ENCODE measurements at places on chromosomes 13 and 19.

DNA sequence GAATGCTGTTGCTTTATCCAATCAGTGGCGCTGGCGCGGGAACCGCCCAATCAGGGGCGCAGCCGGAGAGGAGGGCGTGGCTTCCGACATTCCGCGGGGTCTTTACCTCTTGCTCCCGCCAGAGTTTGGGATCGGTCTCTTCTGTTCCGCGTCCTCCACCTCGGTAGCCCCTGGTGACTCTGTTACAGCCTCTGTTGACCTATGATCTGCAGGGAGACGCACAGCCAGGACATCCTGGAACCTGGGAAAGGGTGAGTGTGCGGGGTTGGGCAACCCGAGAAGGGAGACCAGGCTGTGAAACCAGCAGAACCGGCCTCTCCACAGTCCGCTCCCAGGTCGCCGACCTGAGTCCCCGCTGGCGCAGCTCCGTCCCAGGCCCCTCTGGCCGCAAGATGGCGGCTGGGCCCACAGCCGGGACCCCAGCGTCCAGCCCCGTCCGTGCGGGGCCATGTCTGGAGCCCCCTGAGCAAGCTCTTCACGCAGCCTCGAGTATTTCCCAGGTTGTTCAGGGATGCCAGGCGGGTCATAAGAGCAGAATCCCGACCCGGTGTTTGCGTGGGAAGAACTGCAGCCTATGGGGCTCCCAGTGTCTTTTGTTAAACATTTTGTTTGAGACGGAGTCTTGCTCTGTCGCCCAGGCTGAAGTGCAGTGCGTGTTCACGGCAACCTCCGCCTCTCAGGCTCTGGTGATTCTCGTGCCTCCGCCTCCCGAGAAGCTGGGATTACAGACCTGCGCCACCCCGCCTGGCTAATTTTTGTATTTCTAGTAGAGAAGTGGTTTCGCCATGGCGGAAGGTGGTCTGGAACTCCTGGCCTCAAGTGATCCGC, 4.4 kb upstream of the ZNF681 start:
- H3K27me3 ChIP-seq, result no peaks in the 10 kb centered on the region
- H3K27ac ChIP-seq, result peak overlapping the region; percentile 44
- peaks cover 13% of the 10 kb centered on the region for H3K36me3 ChIP-seq
- peak; percentile 86 for DNase-seq

DNA sequence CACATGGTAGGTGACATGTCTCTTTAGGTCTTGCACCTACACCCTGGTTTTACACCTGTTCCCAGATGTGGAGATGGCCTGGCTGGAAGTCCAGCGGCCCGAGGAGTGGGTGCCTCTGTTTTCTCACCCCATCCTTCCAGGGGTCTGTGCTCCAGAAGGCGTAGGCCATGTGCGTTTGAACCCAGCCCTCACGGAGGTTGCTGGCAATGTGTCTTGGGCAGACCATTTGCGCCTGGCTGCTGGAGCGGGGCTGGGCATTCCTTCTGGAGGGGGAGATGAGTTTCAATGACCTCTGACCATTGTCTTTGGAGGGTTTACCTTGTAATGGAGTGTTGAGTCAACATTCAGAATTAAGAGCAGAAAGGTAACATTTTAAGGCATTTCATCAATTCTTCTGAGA, 54.8 kb upstream of the ZNF536 start:
- no peaks in the 10 kb centered on the region for H3K27me3 ChIP-seq
- H3K4me1 ChIP-seq, result no peaks in the 10 kb centered on the region
- H3K4me3 ChIP-seq, result no peak overlapping the region
- H3K36me3 ChIP-seq, result no peaks in the 10 kb centered on the region
- no peak for DNase-seq

DNA sequence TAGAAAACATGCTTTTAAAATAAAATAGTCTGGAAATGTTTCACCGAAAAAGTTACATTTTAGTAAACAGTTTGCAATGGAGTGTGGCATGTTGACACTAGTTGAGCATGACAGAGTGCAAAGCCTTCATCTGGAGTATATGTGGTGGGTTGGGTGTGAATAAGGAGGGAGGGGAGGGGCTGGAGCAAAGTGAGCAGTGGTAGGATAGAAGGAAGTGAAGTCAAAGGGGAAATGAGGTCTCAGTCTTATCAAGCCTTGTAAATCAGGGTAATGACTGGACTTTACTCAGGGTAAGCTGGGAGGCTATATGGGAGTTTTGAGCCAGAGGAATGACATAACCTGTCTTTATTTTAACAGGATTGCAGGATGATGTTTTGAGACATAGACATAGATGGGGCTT, 222.8 kb downstream of the PCDH20 start:
- H3K27ac ChIP-seq, result no peak overlapping the region
- no peak overlapping the region for H3K4me3 ChIP-seq
- H3K36me3 ChIP-seq, result no peaks in the 10 kb centered on the region
- no peak for DNase-seq
- H3K27me3 ChIP-seq, result no peaks in the 10 kb centered on the region

DNA sequence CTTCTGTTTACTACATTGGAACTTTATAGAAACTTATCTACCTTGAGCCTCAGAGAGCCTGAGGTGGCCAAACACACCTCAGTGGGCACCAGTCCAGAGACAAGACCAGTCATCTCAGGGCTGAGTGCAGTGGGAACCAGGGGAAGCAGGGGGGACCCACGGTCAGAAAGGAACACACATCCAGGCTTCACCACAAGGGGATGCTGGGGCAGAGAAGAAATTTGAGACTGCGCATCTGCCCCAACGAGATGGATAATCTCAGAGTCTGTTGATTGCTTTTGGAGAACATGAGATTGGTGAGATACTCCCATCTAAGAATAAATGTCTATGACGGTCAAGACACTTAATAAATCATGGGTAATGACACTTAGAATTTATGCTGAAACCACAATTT, 98.7 kb downstream of the DOCK9 start:
- DNase-seq, result no peak
- H3K4me3 ChIP-seq, result no peak overlapping the region
- H3K27ac ChIP-seq, result no peak overlapping the region
- no peaks in the 10 kb centered on the region for H3K27me3 ChIP-seq
- H3K36me3 ChIP-seq, result peaks cover 52% of the 10 kb centered on the region
- peaks cover 17% of the 10 kb centered on the region for H3K4me1 ChIP-seq

- H3K4me1 ChIP-seq, result peaks cover 20% of the 10 kb centered on the region
- H3K27me3 ChIP-seq, result no peaks in the 10 kb centered on the region
- H3K36me3 ChIP-seq, result no peaks in the 10 kb centered on the region
- no peak overlapping the region for H3K4me3 ChIP-seq
- H3K27ac ChIP-seq, result no peak overlapping the region
- peak; percentile 44 for DNase-seq
These were observed 9.8 kb upstream of the USPL1 start for GRCh38 chr13:30607908-30608307.

- H3K27me3 ChIP-seq, result no peaks in the 10 kb centered on the region
- H3K27ac ChIP-seq, result peak overlapping the region; percentile 61
- no peaks in the 10 kb centered on the region for H3K36me3 ChIP-seq
- DNase-seq, result no peak
These were observed 234.1 kb downstream of the FOXO1 start for GRCh38 chr13:40432018-40432978.

GRCh38 chr13:101423872-101424271, 7.6 kb upstream of the NALCN start:
- DNase-seq, result no peak
- H3K36me3 ChIP-seq, result no peaks in the 10 kb centered on the region
- peaks cover 7% of the 10 kb centered on the region for H3K27me3 ChIP-seq

- H3K4me1 ChIP-seq, result no peaks in the 10 kb centered on the region
- H3K4me3 ChIP-seq, result no peak overlapping the region
- no peak for DNase-seq
- no peak overlapping the region for H3K27ac ChIP-seq
- H3K36me3 ChIP-seq, result peaks cover 4% of the 10 kb centered on the region
- H3K27me3 ChIP-seq, result no peaks in the 10 kb centered on the region
These were observed 43.0 kb downstream of the IFT88 start for GRCh38 chr13:20610006-20610405.

GRCh38 chr19:15318241-15318691, 14.1 kb downstream of the BRD4 start:
- no peak for DNase-seq
- no peaks in the 10 kb centered on the region for H3K27me3 ChIP-seq
- peaks cover 6% of the 10 kb centered on the region for H3K36me3 ChIP-seq
- peak overlapping the region; percentile 9 for H3K4me3 ChIP-seq
- peak overlapping the region; percentile 53 for H3K27ac ChIP-seq
- peaks cover 82% of the 10 kb centered on the region for H3K4me1 ChIP-seq

DNA sequence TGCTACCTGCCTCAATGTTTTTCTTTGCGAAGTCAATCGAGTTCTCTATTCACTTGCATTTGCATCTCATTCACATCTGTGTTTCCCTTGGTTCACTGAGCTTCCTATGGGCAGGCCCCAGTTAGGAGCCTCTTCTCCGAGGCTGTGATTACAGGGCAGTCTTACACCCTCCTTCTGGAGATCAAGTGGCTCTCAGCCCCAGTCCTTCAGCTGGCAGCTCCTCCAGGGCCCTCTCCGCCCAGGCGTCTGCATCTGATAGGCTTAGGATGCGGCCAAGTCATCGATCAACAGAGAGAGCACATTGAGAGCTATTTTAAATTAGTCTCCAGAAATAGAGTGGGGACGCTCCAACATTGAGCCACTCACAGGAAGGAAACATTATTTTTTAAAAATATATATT, 44.2 kb downstream of the MBNL2 start:
- H3K27me3 ChIP-seq, result no peaks in the 10 kb centered on the region
- no peak for DNase-seq
- H3K27ac ChIP-seq, result no peak overlapping the region
- peaks cover 33% of the 10 kb centered on the region for H3K4me1 ChIP-seq
- H3K4me3 ChIP-seq, result no peak overlapping the region

- H3K4me3 ChIP-seq, result peak overlapping the region; percentile 98
- H3K27me3 ChIP-seq, result peaks cover 3% of the 10 kb centered on the region
- H3K4me1 ChIP-seq, result peaks cover 33% of the 10 kb centered on the region
- DNase-seq, result peak; percentile 74
These were observed 1.1 kb downstream of the RPL36 start for GRCh38 chr19:5690955-5691821.

DNA sequence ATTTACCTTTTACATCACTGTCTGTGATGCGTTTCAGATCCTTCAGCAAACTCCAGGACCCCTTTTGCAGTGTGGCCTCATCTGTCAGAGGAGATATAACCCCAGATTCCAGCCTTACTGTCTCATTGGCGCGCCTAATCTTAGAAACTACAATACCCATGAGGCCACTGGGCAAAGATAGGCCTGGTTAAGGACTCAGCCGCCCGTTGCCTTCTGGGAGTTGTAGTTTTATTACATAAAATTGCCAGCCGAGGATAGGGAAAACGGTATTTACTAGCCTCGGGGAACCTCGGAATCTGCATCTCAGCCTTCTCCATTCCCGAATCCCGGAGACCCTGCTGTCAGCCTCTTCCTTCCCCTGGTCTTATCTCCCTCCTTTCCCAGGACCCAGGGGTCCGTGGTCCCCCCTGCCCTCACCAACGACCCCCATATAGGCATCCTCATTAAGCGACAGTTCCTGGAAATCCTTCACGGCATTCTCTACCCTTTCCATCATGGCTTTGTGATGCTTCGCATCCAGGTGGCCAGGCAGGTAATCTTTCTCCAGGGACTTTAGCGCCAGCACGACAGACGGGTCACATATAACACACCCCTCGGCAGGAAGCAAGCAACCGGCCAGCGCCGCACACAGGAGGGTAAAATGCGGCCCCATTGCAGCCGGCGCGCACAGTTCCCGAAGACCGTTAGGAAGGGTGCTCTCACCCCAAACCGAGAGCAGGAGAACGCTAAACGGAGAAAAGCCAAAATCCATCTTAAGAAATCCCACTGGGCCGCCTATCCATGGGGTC, 1.3 kb downstream of the IZUMO1 start:
- no peaks in the 10 kb centered on the region for H3K36me3 ChIP-seq
- H3K27ac ChIP-seq, result no peak overlapping the region
- H3K27me3 ChIP-seq, result peaks cover 23% of the 10 kb centered on the region
- H3K4me1 ChIP-seq, result peaks cover 14% of the 10 kb centered on the region
- peak; percentile 59 for DNase-seq
- H3K4me3 ChIP-seq, result no peak overlapping the region

DNA sequence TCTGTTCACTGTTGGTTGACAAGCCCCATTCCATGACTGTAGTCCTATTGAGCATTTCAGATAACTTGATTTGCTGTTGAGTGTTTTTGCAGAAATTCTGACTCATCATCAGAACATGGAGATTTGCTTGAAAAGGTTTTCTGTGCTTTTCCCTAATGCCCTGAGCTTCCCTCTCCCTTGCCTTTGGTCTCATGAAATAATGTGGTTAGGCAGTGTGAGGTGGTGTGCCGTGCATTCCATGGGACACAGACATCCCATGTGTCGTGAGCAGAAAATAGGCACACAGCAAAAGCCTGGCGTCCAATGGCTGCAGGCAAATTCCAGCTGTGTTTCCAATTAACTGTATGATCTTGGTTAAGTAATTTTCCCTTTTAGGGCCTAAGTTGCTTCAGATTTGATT, 197.4 kb downstream of the DLEU7 start:
- no peak for DNase-seq
- H3K4me1 ChIP-seq, result peaks cover 3% of the 10 kb centered on the region
- H3K27ac ChIP-seq, result no peak overlapping the region
- no peaks in the 10 kb centered on the region for H3K27me3 ChIP-seq

DNA sequence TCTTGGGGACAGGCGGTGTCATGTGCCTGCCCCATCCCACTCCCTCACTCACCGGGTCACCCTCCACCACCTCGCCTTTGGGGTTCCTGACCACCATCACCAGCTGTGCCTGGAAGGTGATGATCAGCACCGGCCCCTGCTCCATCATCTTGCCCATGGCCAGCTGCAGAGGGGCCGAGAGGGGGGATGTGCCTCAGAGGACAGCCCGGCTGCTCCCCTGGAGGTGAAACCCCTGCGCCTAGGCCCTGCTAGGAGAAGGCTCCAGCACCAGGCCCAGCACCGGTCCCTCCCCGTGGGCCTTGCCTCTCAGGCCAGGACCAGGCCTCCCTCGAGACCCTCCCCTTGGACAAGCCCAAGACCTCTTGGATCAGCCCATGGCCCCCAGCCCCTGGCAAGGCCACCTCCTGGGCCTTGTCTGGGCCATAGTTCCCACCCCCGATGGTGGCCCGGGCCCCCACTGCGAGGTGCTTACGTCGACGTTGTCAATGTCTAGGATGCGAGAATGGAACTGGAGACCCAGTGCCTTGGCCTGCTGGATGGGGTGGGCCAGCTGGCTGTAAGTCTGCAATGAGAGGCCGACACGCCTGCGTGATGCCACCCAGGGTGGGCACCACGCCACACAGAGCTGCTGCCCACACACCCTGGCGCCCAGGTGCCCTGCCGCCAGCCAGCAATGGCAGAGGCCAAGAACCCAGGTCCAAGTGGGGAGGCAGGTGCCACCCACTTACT, 1.8 kb upstream of the CTXN1 start:
- peaks cover 2% of the 10 kb centered on the region for H3K27me3 ChIP-seq
- H3K4me1 ChIP-seq, result peaks cover 31% of the 10 kb centered on the region
- DNase-seq, result no peak
- H3K4me3 ChIP-seq, result no peak overlapping the region
- peaks cover 12% of the 10 kb centered on the region for H3K36me3 ChIP-seq

DNA sequence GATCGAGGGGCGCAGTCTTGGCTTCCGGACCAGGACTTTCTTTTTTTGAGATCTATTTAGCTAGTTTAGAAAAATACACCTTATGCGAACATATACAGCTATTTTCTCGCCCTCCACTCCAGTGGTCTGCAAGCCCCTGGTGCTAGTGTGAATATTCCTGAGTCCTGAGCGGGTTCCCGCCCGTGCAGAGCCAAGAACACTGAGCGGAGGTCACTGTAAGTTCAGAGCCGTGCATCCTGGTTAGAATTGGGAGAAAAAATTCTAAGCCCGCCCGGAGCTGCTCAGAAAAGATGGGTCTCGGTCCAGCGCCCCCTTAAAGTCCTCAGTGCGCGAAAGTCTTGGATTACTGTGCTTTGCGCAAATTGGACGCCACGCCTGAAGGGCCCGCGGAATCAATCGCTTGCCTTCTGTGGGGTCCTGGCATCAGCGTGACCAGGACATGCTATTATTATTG, 117.7 kb downstream of the KCNRG start:
- peaks cover 47% of the 10 kb centered on the region for H3K4me1 ChIP-seq
- no peak for DNase-seq
- no peaks in the 10 kb centered on the region for H3K36me3 ChIP-seq
- H3K27ac ChIP-seq, result no peak overlapping the region
- peaks cover 78% of the 10 kb centered on the region for H3K27me3 ChIP-seq

All from activated naive CD8-positive, alpha-beta T cell treated with anti-CD3 and anti-CD28 coated beads, Interleukin-2, amount 50 U/mL, for 24 hours (primary cell).